ENCODE measurements at places on chromosomes 1 and 21.

DNA sequence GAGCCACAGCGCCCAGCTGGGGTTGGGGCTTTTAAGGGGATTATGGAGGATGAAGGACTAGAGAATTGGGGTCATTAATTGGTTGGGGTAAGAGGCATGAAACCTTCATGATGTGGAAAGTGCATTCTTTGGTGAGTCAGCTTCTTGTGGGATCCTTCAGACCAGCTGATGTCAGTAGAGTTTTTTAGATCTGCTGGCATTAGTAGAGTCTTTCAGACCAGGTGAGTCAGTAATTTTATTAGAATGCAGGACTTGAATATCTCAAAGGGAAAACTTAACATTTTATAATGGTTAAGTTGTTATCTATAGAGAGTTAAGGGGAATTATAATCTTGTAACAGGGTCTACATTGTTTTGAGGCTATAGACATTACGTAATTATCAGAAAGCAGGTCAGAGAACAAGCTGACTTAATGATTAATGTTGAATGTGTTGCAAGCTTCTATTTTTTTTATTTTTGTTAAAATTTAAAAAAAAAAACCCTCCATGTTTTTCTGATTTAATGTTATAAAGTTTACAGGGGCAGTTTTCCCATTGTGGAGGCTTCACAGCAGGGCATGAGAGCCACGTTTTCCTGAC, 160.9 kb upstream of the FMN2 start:
- no peak for DNase-seq

DNA sequence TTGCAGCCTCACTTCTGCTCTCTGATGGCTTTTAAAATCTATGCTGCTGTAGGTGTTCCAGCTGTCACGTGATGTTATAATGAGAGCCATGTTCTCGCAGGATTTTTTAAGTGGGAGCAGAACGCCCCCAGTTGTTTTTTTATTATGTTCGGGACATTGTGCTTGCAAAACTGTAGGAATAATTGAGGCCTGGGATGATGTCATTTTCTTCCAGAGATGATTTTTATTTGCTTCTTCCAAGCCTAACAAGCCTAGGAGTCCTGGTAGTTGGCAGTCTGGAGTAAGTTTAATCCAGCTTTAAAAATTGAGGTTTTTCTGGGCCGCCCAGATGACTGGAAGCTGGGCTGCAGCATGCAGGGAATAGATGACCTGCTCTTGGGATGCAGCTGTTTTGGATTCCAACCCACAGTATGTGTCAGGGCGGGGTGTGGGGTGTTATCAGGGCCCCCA, 34.6 kb upstream of the CHIT1 start:
- DNase-seq: no peak

GRCh38 chr1:180581635-180582039, 22.9 kb downstream of the OVAAL start:
- DNase-seq: no peak

DNA sequence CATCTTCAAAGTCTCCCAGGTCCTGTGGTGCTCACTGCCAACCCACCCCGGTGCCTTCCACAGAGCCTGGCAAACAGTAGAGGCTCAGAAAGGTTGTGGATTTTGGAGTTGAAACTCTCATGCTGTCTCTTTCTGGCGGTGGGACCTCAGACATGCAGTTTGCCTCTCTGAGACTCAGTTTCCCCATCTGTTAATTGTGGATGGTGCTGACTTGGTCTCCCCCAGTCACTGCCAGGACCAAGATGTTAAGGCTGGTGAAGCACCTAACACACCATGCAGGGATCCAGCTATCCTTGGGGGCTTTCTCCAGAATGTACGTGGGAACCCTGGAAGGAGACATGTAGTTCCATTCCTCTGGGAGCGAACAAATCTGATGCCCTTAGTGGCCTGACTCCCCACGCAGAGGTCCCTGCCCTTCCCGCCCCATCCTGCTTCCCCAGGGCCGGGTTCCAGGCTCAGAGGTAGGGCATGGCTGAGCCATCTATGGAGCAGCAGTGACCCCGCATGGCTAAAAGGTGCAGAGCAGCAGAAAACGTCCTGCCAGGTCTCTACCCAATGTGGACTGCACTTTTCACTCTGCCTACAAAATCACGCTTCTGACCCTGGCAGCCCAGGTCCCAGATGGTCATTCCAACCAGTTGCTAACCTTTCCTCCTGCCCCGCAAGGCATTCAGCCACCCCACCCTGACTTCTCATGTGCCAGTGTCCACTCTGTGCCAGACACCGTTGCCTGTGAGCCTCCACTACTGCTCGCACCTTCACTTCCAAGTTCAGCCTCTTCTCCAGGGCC, 9.2 kb upstream of the TTC22 start:
- no peak for DNase-seq

DNA sequence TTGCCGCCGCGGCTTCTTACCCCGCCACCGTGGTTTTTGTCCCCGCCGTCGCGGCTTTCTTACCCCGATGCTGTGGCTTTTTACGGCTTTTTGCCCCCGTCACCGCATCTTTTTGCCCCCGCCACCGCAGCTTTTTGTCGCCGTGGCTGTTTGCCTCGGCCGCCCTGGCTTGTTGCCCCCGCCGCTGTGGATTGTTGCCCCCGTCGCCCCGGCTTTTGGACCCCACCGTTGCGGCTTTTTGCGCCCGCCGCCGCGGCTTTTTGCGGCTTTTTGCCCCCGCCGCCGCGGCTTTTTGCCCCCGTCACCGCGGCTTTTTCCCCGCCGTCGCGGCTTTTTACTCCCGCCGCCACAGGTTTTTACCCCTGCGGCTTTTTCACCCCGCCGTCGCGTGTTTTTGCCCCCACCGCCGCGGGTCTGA, 3934.3 kb downstream of the SRGAP2C start:
- no peak for DNase-seq

DNA sequence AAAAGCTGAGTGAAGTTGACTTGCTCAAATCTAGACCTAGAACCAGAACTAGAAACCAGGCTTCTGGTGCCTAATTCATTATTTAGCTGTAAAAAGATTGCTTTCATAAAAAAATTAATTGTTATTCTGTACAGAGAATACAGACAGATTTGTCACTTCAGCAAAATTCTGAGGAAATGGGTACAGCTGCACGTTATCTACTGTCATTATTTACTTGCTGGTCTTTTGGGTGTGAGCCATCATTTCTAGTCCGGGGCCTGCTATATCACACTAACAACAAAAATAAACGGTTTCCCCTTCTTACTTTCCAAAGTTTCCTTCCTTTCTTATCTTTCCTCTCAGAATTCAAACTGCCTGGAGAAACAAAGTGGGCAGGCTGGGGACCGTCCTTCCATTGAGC, 68.3 kb downstream of the PTGER3 start:
- DNase-seq: no peak

GRCh38 chr21:44579056-44579832, 1.2 kb downstream of the KRTAP10-5 start:
- no peak for DNase-seq

DNA sequence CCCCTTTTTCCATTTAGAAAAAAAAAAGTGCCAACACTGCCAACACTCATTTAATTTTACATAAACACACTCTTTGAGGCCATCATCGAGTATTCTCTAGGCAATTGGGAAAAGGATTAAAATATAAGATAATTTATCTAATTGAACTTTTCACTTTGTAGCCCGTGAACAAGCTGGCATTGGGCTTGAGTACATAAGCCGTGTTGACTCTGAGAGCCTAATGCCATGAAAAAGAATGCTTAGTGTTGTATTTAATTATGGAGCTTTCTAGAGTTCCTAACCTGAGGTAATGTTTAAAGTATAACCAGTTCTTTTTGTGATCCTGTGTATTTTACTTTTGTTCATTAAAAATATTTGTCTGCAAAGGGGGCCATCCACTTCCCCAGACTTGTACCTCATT, 193.8 kb downstream of the LYPLAL1 start:
- DNase-seq: no peak

GRCh38 chr1:29990304-29990703, 733.1 kb downstream of the MATN1 start:
- DNase-seq: no peak

DNA sequence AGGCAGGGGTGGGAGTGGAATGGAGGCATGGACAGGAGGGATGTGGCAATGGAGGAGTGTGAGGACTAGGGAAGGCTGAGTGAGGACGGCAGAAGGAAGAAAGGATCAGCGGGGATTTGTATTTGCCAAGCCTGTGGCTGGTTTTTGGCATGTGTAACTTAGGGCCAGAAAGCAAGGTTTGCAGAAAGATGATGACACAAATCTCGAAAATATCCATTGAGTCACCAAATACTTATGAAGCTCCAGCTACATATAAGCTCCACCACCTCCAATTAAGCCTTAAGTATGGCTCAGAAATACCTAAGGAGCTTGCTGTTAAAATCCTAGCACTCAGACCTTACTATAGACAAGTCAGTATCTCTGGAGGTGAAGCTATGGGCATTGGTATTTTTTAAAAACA, 90.1 kb downstream of the OMA1 start:
- no peak for DNase-seq

- DNase-seq: no peak
These were observed 101.8 kb downstream of the CLIC6 start for GRCh38 chr21:34770576-34770975.

DNA sequence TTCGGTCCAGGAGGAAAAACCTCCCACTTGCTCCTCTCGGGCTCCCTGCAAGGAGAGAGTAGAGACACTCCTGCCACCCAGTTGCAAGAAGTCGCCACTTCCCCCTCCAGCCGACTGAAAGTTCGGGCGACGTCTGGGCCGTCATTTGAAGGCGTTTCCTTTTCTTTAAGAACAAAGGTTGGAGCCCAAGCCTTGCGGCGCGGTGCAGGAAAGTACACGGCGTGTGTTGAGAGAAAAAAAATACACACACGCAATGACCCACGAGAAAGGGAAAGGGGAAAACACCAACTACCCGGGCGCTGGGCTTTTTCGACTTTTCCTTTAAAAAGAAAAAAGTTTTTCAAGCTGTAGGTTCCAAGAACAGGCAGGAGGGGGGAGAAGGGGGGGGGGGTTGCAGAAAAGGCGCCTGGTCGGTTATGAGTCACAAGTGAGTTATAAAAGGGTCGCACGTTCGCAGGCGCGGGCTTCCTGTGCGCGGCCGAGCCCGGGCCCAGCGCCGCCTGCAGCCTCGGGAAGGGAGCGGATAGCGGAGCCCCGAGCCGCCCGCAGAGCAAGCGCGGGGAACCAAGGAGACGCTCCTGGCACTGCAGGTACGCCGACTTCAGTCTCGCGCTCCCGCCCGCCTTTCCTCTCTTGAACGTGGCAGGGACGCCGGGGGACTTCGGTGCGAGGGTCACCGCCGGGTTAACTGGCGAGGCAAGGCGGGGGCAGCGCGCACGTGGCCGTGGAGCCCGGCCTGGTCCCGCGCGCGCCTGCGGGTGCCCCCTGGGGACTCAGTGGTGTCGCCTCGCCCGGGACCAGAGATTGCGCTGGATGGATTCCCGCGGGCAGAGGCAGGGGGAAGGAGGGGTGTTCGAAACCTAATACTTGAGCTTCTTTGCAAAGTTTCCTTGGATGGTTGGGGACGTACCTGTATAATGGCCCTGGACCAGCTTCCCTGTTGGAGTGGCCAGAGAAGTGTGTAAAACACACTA, 45.3 kb downstream of the MRPL39 start:
- no peak for DNase-seq

DNA sequence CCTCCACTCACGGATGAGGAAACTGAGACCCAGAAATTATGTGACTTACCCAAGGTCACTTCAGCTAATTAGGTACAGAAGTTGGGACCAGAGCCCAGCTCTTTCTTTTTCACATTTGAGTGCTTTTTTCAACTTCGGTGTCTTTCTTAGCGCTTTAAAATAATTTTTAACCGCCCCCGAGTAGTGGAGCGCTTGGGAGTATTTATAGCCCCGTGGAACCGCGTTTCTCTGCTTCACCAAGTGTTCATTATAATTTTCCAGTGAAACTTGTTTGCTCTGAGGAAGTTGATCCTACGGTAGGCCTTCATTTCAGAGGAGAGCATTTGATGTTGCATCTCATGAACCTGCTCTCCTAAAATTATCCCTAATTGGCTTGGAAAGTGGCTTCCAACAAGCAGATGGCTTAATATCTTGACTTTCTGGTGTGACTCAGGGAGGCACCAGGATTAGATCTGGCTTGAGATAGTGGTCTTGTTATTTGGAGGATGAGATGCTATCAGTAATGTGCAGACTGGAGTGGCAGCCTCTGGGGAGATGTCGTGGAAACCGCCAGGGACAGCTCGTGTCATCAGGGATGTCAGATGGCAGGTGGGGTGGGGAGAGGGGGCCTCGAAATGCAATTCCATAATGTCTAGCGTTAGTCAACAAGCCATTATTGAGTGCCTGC, 321.3 kb downstream of the CAMTA1 start:
- DNase-seq: no peak

DNA sequence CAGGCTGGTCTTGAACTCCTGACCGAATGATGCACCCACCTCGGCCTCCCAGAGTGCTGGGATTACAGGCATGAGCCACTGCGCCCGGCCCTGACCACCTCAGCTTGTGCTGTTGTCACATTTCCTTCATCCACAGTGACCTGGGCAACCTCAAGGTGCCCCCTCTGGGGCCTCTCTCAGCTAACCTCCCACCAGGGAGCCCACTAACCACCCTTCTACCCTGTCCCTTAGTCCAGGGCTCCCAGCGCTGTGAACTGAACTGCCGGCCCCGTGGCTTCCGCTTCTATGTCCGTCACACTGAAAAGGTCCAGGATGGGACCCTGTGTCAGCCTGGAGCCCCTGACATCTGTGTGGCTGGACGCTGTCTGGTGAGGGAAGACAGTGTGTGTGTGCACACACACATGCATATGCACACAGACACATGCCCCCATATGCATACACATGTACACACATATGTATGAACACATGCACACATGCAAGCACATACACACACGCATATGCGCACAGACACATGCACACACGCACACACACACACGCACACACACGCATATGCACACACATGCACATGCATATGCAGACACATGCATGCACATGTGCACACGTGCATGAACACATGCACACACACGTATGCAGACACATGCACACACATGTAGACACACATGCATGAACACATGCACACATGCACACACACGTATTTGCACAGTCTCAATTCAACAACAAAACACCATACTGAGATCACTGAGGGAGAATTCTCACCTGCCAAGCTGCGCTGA, 6.2 kb downstream of the ADAMTSL4 start:
- no peak for DNase-seq

GRCh38 chr1:206479183-206480125, 9.2 kb downstream of the IKBKE start:
- peak; percentile 40 for DNase-seq

GRCh38 chr1:212962509-212962908, 12.2 kb downstream of the VASH2 start:
- no peak for DNase-seq

- DNase-seq: no peak
These were observed 635.2 kb downstream of the SMYD3 start for GRCh38 chr1:245871915-245872314.

GRCh38 chr1:9439074-9439761, 100.0 kb upstream of the SLC25A33 start:
- no peak for DNase-seq

GRCh38 chr1:41683681-41684500, 199.4 kb upstream of the EDN2 start:
- DNase-seq: no peak

DNA sequence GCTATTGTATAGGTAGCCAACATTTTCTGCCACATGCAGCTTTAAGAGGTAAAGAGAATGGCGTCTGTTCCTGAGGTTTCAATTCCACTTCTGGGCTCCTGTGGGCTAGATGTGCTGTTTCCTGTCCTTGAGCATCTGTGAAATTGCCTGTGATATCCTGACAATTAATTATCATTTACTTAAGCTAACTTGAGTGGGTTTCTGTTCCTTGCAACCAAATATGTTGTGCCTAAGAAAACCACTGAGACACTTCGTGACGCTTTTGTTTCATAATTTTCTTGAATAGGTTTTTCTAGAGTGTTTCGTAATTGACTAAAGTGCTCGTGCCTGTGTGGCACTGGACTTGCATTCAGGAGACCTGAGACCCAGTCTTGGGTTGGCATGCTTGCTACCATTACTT, 127.3 kb upstream of the POU3F1 start:
- DNase-seq: no peak

- no peak for DNase-seq
These were observed 1029.0 kb upstream of the B3GALT2 start for GRCh38 chr1:194215448-194215847.

Measured in SK-N-MC (cell line).